Central memory CD4-positive, alpha-beta T cell (primary cell): ENCODE measurements at places on chromosomes 4 and X.
A peak's percentile ranks its signal among the peaks of the same experiment; 100 is the strongest.

GRCh38 chrX:19195243-19195610 is 73.0 kb upstream of the ADGRG2 start:
- DNase-seq = no peak

GRCh38 chr4:82611527-82611926 is 49.7 kb upstream of the TMEM150C start:
- DNase-seq = no peak

- DNase-seq = no peak
Measured at GRCh38 chrX:113470166-113470565, 629.5 kb upstream of the AMOT start.

DNA sequence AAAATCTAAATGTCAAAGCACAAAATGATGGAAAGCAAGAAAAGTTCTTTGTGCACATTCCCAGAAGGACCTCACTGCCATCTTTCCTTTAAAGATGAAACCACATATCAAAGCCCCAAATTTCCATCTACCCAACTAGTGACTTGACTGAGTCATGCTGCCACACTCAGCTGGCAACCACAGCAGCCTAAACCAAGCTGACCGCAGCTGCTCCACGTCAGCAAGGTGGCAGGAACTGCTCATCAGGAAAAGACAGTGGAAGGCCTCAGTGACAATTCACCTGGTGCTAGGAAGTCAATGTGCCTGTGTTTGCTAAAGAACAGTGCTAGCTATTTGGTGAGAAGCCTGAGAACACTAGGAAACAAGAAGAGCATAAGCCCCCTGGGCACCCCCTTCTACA is 26.1 kb downstream of the ACOX3 start:
- DNase-seq = peak; percentile 52

GRCh38 chr4:110624904-110625494 is 2.1 kb upstream of the PITX2 start:
- DNase-seq = no peak

GRCh38 chr4:6988016-6988715 is 55.0 kb upstream of the TADA2B start:
- DNase-seq = no peak
